ENCODE measurements at places on chromosomes 12 and 14.

DNA sequence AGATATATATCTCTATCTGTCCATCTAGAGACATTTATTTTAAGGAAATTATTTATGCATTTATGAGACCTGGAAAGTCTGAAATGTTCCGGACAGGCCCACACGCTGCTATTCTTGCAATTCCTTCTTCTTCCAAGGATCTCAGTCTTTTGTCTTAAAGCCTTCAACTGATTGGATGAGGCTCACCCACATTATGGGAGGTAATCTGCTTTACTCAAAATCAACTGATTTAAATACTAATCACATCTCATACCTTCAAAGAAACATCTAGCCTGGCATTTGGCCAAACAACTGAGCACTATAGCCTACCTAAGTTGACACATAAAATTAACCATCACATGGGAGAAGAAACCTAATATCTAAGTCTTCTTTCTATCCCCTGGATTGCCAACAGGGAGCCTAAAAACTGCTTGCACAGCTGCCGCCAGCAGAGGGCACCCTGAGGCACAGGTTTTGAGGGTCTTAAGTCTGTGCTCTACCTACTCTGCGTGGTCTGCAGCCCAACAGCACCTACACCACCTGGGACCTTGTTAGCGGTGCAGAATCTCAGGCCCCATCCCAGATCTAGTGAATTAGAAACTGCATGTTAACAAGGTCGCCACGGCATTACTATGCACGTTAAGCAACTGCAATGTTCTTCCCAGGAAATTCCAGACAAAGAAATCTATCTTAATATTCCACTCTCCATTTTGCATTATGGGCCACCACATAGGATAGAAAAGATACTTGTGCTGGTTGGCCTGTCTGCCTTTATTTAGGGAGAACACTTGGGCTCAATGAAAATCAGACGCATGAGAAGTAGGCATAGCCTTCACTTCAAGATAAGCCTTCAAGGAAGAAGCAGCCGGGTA is 249.7 kb downstream of the FOXG1 start:
- peak; percentile 41 for DNase-seq

GRCh38 chr12:89547101-89547500 is 21.3 kb upstream of the POC1B start:
- no peak for DNase-seq

DNA sequence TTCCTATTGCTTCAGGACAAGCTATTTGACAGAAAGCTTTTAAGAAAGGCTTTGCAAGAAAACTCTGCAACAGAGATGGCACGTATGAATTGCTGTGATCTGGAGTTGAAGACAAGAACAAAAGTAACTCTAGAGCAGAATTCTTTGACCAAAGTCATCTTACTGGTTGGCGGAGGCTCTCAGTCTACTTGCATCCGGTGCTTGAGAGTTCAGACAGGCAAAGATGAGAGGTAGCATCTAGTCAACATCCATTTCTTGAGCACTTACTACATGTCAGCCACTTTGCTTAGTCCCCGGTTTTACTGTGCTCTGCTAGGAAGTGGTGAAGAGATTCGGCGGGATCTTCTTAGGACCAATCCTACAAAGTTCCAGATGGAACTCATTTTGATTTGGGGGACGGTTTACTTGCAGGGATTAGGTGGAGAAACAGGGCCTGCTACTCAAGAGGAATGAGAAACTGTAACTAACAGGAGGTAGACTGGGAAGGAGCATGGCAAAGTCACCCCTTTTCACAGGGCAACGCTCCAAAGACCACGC is 404 bp upstream of the CCDC91 start:
- no peak for DNase-seq

GRCh38 chr14:80491650-80492049 is 280.3 kb upstream of the DIO2 start:
- no peak for DNase-seq

DNA sequence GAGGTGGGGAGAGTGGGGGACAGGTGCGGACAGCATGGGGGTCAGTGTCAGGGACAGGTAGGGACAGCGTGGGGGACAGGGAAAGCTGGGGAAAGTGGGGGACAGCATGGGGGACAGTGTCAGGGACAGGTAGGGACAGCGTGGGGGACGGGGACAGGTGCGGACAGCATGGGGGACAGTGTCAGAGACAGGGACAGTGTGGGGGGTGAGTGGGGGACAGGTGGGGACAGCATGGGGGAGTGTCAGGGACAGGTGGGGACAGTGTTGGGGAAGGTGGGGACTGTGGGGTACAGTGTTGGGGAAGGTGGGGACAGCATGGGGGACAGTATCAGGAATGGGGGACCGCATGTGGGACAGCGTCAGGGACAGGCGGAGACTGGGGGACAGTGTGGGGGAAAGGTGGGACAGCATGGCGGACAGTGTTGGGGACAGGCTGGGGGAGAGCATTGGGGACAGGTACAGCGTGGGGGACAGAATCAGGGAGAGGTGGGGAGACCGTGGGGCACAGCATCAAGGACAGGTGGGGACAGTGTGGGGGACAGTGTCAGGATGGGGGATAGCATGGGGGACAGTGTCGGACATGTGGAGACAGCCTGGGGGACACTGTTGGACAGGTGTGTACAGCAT is 96.1 kb downstream of the TMEM121 start:
- no peak for DNase-seq

- DNase-seq: no peak
These were observed 1.2 kb downstream of the GPR135 start for GRCh38 chr14:59463787-59464485.

DNA sequence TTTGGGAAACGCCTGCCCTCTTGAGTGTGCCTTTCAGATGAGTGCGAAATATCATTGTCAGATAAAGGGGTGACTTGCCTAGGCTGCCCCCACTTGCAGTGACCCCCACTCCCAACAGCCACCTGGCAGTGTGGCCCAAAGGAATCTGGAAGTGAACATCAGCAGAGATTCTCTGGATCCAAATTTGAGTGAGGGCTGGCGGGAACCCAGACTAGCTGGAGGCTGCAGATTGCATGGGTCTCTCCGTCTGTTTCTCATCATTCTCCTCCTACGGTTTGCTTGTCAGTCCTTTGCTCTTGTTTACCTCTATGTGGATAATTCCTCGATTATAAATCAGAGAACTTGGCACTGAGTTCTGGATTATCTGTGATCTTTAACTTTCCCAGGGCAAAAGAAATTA is 280.8 kb downstream of the ZFP36L1 start:
- peak; percentile 71 for DNase-seq

DNA sequence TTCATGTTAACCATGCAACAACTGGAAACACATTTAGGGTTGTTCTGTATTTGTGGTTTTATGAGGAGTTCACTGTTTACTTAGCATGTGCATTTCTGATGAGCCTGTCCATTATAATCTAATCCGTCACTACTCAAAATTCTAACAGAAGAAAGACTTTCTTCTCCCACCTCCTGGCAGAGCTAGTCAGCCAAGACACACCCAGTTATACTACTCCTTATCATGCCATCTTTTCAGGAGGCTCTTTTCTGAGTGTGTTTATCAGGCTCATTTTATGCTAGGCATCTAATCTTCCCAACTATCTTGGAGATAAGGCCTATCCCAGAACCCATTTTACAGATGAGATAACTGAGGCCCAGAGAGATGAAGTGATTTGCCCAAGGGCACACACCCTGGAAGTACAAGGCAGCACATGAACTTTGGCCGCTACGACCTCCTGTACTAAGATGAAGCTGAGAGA is 10.4 kb upstream of the MED13L start:
- peak; percentile 30 for DNase-seq

- no peak for DNase-seq
These were observed 80.7 kb downstream of the NPAS3 start for GRCh38 chr14:33019346-33019745.

DNA sequence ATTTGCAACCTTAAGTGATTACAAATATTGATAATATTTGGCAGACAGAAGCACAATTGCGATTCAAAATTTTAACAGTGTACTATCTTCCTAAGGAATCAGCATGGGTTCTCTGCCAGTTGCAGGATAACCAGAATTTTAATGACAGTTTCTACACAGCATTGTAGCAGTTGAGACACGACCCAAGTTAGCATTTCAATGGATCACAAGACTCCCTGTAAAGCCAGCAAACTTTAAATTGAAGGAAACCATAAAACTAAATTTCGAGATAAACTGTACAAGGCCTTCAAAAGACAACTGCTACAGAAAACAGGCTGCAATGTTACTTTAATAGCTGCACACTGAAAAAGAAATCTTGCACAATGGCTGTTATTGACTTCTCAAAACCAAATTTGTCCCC is 154.9 kb downstream of the MED13L start:
- no peak for DNase-seq

- no peak for DNase-seq
These were observed 325.1 kb downstream of the ALG10 start for GRCh38 chr12:34347367-34347766.

DNA sequence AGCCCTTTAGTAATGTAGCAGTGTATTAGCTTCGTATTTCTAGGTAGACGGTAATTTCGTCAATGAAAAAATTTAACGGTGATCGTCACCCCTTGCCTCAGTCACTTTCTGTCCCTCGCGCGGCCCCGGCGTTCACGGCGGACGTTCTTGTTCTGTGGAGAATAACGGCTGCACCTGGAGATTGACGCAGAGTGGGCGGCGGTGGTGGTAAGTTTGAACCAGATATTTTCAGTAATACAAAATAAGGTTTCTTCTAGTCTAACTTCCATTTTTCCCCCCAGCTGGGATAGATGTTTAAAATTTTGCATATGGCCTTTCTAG is 341 bp downstream of the ZNF10 start:
- no peak for DNase-seq

DNA sequence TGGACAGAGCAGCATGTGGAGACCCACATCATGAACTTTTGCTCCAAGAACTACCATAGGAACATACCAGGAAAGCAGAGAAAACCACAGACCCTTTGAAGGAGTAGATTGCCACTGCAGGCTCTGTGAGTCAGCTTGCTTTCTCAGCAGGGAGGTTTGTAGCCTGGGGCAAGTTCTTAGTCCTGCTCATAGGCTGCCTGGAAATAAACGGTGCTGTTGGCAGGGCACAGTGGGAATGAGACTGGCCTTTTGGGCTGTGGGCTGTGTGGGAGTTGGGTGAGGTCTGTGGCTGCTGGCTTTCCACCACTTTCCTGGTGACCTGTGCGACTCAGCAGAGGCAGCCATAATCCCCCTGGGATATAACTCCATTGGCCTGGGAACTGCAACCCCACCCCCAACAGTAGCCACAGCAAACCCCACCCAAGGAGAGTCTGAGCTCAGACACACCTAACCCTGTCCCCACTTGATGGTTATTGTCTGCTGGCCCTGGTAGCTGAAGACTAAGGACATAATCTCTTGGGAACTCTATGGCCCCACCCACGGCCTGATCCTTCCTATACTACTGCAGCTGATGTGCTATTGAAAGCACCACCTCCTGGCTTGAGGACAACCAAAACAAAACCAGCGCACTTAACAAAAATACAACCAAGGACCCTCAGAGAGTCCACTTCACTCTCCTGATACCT is 192.1 kb upstream of the GARIN6 start:
- DNase-seq: peak; percentile 48

DNA sequence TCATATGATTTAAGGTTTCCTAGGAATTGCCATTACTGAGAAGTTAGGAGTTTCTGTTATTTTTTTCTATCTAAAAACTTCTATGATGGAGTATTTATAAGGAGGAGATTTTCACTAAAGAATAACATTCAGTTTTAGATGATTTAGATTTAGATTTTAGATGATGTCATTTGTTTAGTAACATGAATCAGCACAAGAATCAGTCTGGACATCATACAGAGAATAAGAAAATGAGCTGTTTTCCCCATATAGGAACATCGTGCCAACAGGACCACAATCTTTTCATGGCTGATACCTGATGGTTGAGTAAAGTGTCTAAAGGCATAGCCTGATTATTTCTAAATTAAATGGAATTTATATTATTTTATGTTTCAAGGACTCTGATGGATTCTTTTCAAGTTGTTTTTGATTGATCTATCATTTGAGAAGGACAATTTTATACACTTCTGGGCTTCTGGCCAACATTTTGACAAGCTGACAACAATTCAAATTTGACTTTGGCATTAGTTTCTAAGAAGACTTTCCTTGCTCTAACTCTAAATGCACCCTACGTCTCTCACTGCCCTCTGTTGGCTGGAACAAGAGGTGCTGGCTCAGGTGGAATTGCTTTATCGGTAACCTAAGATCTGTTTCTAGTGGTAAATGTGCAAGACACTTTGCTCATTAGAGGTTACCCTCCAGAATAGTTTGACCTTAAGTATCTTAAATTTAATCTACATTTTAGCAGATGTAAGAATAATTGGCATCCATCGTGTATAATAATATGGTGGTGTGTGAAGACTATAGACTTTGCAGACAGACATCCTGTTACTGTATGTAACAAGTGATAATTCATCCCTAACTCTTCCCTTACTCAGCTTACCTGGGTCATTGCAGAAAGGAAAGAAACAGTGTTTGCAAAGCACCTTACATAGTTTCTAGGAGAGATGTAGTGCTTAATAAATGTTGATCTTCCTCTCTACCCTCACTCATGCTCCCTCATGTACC is 42.8 kb upstream of the CPSF6 start:
- DNase-seq: no peak

DNA sequence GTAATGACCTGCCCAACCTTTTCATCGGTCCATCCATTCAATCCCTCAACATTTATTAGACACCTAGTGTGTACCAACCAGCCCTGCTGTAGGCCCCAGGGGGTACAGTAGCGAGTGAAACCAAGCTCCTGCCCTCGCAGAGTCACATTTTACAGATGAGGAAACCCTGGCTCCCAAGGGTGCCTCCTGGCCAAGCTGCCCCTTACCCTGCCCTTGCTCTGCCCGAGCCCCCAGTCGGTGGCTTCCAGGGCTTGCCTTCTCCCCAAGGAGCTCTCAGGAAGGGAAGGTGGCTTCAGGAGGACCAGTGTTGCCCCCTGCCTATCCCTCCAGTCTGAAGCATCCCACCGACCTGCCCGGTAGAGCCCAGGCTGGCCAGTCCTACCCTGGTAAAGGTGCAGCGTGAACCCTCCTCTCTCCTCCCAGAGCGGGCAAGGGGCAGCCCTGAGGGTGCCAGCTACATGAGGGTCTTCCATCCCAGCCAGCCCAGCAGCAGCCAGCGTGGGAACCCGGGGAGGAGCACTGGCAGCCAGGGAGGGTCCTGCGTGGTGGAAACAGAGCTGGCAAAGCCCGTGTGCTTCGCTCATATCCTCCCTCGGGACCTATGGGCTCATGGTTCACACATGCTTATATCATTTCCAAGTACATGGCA is 670 bp upstream of the BEGAIN start:
- peak; percentile 4 for DNase-seq

DNA sequence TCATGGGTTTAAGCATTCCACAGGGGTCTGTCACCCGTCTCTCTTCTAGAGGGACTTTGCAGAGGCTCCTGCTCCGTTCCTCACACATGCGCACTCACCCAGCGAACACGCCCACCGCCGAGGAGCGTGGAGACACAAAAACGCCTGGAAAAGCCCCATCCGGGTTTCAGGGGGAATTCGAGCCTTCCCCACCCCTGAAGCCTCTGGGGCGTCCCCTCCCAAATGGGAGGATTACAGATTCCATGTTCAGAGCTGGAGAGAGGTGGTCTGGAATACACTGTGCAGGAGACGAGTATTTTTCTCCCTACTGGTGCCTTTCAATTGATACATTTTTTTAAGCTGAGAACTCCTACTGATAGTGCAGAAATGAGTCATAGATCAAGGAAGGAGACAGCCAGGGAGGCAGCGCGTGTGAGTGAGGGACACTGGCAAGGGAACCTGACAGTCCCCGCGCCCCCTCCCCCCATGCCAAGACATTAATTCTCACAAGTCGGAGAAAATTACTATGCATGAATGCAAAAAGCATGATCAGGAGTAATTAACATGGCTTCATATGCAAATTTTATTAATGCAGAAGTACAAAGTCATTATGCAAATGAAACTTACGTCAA is 36.9 kb downstream of the BCL11B start:
- DNase-seq: peak; percentile 92
